ENCODE measurements at places on chromosomes 7 and 10. TPM values are rescaled to one million over a fixed set of nuclear protein-coding genes. Genes with fewer than 3 reads are reported as not detected.
A peak's percentile ranks its signal among the peaks of the same experiment; 100 is the strongest.

Gene HABP2
- 0.19 TPM for total RNA-seq

Gene THSD7A
- total RNA-seq = 38.8 TPM

Gene ZNF117
- 4.8 TPM for total RNA-seq

Gene HOXA9
- total RNA-seq = 9.0 TPM

DNA sequence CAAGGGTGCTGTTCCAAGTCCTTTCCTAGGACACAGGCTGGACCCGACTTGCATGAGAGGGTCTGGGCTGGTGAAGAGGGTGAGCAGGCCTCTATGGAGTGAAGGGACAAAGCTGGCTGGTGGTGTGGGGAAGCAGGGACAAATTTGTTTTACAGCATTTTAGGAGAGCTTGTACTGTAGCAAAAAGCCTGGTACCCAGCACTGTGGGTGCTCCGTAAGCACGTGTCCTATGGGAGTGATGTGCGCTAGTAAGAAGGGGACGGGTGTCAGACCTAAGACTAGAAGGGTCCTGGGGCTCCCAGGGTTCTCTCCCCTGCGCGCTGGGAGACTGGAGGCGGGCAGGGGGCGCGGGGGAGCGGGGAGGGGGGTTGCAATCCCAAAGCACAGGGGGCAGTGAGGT, 391 bp downstream of the NOBOX start:
- DNase-seq = no peak

DNA sequence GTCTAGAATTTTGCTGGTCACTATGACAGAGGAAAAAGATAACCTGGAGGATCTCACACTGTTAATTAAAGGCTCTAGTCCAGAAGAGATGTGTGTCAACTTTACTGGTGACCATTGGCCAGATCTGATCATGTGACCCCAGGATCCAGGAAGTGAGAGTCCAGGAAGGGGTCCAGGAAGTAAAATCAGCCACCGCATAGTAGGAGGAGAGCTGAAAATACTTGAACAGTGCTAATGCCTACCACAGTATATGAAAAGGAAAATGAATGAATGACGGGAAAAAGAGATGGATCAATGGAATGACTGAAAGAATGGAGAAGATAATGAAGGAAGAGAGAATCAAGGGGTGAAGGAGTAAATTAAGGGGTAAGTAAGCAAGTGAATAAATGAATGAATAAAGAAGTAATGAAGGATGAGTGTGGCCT, 415.3 kb downstream of the RPS24 start:
- no peak for DNase-seq

DNA sequence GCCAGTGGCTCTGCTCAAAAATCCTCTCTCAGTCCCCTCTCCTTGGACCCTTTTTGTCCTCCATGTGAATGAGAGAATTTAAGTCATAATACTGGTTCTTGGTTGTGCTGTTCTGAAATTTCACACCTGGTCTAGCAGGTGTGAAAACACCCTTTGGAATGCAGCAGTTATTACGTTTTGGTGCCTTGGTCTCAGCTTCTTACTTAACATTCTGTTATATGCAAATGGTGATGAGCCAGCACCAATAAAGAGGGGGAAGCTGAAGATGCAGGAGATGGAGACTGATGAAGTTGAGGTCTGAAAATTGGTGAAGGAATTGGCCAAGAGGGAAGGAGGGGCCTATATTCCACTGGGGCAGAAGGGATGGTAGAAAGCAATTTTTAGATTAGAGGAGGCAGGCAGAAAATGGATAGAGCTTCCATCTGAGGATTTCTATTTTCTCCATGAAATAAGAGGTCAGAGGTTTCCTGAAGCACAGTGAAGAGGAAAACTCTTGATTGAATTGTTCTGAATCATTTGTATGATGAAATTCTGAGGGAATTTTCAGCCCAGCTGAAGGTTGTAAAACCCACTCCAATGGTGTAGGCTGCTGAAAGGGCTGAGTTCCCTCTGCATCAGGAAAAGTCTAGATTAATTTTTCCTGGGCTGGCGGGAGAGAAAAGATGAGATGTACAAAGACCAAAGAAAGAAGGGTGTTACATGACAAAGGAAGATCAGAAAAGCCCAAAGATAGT, 94.0 kb upstream of the FAM180A start:
- no peak for DNase-seq

DNA sequence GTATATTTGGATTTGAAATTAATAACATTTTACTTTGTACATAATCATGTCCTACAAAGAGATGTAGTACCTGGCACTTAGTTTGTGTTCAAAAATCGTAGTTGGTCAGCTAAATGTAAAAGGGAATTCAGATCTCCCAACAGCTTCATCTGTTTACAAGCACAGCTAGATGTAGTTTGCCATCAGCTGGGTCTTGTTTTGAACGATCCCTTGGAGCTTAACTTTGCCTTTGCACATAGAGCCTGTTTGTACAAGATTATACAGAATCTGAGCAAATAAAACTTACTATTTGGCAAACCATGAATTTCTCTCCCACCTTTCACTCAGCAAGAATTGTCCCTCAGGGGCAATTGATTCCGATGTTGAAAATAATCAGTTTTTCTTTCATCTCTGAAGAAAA, 36.1 kb upstream of the ADD3 start:
- no peak for DNase-seq

- no peak for DNase-seq
Measured at GRCh38 chr7:44476313-44476712, 14.1 kb downstream of the NUDCD3 start.

- DNase-seq = no peak
Measured at GRCh38 chr7:78083476-78084120, 285.0 kb downstream of the PHTF2 start.

DNA sequence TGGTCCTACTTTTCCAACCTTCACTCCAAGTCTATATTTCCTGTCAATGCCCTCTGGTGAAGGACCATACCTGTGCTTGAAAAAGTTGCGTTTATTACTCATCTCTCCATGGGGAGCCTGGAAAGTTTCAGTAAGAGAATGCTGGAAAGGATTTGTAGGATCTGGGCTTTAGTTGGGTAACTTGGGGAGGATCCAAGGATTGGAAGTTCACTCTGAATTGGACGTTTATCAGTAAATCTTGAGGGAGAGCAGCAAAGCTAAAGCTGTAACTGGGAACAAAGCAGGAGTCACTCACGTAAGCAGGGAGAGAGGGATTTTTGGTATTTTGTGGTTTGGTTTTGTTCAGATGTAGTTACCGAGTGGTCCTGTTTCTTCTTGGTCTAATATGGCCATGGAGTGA, 51.4 kb upstream of the NPVF start:
- DNase-seq = no peak

GRCh38 chr7:114956702-114957101, 34.8 kb downstream of the MDFIC start:
- no peak for DNase-seq

- peak; percentile 70 for DNase-seq
Measured at GRCh38 chr10:31490858-31491504, 172.0 kb downstream of the ZEB1 start.

GRCh38 chr10:30430544-30431298, 3.3 kb upstream of the MAP3K8 start:
- no peak for DNase-seq

Measured in dermis blood vessel endothelial cell (primary cell).